ENCODE measurements at places on chromosomes 16 and 17.

- DNase-seq, result no peak
These were observed 103.7 kb downstream of the NOG start for GRCh38 chr17:56697190-56697589.

DNA sequence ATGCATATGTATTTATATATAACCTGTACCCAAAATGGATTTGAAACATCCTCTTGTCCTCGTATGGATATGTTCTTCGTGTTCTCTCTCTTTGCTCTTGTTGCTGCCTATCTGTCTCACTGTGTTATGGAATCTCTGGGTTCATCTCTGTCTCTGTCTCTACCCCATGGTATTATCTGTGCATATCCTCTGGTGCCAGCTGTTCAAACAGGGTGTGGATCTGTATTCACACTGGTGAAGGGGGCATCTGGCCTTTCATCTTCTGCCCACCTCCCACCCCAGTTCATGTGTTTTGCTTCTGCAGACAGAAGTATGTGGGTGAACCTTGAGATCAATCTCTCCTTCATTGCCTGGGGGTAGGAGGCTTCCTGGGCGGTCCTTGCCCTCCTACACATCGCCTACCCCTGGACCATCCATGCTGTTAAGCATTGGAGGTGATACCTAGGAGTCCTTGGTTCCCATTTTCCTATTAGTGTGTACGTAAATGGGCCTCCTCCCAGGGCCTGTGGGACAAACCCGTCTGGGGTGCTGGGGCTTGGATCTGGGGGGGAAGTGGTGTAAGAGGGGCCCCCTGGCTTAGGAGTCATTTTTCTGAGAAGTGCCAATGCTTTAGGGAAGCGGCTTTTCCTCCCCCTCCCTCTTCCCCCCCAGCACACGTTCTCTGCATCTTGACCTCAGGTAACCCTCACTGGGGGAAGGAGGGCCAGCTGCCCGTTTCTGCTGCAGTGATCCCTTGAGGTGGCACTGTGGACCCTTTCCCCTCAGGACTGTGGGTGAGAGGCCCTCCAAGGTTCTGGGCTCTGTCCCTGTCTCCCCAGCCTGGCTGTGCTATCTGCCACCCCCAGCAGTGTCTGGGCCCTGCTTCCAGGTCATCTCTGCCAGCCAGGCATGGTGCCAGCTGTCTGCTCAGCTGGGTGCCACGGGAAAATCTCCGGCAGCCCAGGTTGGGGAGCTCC lies 21.1 kb downstream of the RARA start:
- DNase-seq, result no peak

DNA sequence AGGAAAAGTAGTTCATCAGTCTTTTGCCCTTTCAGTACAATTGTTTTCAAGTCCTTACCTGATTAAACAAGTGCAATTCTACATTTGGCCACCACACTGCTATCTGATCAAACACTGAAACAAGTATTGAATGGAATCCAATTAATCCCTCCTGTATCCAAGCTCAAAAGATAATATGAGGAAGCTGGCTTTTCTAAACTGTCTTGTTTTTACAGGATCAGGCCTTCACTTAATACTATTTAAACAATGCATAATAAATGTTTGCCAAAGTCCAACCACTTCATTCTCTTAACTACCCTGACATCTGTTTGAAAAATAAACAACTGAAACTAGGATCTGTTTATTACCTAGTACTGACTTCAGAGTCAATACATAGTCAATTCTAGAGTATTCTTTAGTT lies 131.6 kb downstream of the MRTFB start:
- DNase-seq, result no peak

DNA sequence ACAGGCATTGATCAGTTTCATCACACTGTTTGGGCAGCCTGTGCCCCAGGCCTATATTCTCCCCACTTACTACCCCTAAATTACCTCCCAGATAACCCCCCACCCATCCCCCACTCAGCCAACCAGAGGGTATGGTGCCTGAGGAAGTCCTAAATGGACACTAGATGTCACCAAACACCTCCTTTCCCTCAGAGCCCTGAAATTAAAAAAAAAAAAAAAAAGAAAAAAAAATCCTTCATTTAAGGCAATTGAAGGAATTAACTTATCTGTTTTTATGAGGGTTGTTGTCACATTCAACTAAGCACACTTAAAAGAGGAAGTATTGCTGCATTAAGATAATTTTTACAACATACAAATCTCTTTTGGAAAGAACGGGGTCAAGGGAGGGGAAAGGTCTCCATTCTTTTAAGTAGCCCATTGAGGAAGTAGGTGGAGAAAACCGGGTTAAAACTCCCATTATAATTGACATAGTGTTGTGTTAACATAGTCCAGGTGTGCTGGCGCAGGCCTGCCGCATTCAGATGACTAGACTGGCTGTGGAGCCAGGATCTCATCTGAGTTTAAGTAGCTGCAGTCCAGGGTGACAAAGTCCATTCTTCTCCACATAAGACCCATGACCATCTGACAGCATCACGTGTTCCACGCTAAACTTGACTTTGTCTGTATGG lies 46.3 kb downstream of the SNX11 start:
- DNase-seq, result no peak

DNA sequence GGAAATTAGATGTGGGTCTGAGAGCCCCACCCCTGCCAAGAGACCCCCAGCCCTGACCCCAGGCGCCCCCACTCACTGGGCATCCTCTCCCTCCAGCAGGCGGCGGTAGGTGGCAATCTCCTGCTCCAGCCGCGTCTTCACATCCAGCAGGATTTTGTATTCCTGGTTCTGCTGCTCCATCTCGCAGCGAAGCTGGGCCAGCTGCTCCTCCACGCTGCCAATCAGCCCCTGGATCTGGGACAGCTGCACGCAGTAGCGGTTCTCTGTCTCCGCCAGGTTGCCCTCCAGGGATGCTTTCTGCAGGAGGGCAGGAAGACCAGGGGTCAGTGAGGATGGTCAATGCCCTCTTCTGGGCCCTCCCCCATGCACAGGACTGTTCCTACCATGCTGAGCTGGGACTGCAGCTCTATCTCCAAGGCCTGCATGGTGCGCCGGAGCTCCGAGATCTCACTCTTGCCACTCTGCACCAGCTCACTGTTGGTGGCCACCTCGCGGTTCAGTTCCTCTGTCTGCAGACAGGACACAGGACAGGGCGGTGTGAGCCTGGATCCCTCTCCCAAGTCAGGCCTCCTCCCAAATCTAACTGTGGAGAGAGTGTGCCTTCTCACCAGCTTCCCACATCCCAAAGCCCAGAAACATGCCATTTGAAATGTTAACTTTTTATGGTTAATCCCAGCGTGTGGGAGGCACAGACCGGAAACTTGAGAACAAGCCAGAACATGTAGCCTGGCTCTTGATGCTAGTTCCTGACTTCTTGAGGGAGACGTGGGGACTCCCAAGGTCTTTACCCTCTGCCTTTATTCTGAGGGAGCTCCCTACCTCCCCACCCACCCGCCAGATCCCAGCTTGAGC lies 3.6 kb downstream of the KRT17 start:
- DNase-seq, result no peak

- no peak for DNase-seq
These were observed 115.7 kb downstream of the ZNF423 start for GRCh38 chr16:49740256-49740655.

DNA sequence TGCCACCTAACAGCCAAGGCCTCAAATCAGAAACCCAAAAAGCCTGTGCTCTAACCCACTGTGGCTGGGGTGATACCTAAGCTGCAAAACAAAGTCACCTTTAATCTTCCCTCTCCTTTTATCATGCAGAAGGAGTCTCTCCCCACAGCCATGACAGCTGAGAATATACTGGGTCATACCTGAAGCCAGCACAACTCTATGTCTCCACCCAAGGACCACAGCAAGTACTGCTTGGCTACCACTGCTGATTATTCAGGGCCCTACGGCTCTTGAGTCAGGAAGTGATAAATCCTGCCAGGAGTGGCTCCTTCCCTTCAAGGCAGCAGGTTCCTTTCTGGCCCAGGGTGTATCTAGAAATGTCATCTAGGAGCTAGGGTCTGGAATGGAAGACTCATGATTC lies 151.5 kb upstream of the TOM1L1 start:
- no peak for DNase-seq

- no peak for DNase-seq
These were observed 13.7 kb upstream of the CNGB1 start for GRCh38 chr16:57984443-57985203.

- DNase-seq, result no peak
These were observed 28.2 kb downstream of the ST3GAL2 start for GRCh38 chr16:70410734-70411133.

DNA sequence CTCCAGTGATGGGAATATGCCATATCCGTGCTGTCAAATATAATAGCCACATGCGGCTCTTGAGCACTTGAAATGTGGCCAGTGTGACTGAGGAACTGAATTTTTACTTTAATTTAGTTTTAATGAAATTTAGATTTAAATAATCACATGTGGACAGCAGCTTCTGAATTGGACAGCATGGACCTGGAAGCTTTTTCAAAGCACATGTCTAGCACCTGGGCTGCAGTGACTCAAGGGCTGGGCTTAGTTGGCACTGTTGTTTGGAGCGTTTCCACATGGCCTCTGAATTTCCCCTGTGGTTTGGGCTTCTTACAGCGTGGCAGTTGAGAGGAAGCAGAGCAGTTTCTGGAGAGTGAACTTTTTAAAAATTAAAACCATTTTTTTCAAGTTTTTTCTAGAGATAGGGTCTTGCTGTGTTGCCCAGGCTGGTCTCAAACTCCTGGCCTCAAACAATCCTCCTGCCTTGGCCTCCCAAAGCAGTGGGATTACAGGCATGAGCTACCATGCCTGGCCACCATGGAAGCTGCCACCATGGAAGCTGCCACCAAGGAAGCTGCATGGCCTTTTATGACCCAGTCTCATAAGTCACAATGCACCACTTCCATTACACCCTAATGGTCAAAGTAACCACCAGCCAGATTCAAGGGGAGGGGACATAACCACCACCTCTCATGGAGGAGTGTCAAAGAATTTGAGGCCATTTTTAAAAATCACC lies 6.7 kb upstream of the TOB1 start:
- DNase-seq, result no peak

DNA sequence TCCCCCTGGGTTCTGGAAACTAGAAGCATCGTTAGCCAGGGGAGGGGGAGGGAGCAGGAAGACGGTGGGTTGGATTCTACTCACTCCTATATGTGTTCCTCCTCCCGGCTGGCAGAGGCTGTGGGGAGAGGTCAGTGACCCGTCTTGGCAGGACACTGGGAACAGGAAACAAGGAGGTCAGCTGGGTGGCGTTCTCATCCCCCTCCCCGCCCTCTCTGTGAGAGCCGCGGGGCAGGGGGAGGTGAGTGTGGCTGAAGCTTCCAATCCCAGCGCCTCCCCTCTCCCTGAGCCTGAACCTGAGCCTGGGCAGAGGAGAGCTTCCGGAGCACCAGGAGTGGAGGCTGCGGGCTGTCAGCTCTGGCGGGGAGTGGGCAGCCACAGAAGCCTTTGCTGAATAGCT lies 12.5 kb downstream of the GPRC5C start:
- DNase-seq, result no peak

DNA sequence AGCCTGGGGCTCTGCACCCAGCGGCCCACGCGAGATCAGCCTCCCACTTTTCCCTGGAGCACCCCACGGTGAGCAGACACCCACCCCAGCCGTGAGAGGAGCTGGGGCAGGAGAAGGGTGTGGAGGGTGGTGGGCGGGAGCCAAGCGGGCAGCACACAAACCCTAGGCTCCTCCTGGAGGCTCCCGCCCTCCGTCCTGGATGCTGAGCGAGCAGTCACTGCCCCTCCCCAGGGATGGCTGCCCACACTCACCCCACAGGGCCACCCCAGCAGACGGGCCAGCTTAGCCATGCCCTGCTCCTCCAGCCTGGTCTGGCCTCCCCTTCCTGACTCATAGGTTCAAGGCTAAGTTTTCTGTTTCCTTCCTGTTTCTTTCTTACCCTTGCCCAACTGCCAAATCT lies 15.7 kb upstream of the ABCC3 start:
- no peak for DNase-seq

GRCh38 chr17:66830451-66830850 lies 4.5 kb upstream of the CACNG5 start:
- DNase-seq, result no peak

GRCh38 chr17:17706140-17707060 lies 25.1 kb downstream of the RAI1 start:
- DNase-seq, result no peak

DNA sequence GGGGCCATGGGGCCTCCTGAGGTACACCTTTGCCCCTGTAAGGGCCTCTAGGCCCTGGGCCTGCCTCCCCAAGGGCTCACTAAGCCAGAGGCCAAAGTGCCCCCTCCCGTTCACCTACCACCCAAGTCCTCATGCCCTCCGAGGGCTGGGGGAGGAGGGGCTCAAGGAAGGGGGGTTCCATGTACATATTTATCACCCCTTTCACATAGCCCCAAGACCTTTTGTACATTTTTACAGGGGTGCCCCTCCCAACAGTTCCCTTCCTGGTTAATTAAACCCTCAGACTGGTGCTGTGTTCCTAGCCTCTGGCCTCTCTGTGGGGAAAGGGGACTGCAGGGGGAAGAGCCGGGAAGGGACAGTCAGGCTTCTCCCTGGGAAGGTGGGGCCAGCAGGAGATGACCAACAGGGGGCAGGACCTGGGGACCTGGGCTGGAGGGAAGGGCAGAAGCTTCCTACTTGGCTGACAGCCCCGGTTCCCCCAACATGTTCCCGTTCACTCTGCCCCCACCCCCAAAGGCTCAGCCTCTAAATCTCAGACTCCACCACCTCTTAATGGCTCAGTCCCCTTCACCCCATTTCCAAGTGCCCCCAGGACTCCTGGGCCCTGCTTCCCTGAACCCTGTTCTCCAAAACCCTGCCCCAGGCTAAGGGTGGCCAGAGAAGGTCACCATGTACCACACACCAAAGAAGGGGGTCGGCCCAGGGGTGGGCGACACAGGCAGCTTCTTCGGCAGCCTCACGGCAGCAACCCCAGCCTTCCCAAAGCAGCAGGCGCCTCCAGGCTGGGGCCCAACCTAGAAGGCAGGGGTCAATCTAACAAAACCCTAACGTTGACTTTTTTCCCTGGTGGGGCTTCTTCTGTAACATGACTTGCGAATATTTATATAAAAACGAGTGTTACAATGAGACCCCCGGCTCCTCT lies 11.9 kb downstream of the FBRS start:
- no peak for DNase-seq
